T-helper 2 cell (primary cell): ENCODE measurements at places on chromosomes 4 and X.

- DNase-seq = no peak
Observed at GRCh38 chr4:140091305-140091704, 62.7 kb downstream of the MAML3 start.

- no peak for DNase-seq
Observed at GRCh38 chr4:107825072-107825824, 516 bp downstream of the SGMS2 start.

GRCh38 chr4:119671205-119671604, 42.6 kb upstream of the PDE5A start:
- DNase-seq = no peak

DNA sequence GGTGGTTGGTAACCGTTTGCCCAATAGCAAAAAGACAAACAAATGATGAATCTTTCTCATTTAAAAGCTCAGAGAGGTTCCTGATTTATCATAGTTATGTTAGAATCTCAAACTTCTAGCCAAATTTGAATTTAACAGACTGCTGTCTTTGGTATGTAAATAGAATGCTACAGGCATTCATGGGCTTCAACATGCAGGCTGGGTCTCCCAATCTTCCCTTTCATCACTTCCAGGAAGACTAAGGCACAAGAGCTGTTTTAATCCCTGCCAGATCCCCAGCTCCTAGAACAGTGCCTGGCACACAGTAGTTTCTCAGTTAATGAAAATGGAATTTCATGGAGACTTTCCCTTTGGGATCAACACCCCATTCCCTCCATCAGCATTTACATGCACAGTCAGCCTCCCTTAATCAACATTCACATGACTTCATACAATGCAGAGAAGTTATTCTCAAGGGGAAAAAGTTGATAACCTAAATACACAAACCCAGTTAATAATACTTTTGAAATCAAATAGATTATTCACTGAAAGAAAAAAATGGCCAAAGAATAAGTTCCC, 107.6 kb upstream of the C1QTNF7 start:
- no peak for DNase-seq

GRCh38 chr4:26692014-26692726, 108.3 kb downstream of the TBC1D19 start:
- no peak for DNase-seq
